ENCODE measurements at places on chromosomes 12 and 14. TPM values are rescaled to one million over a fixed set of nuclear protein-coding genes. Genes with fewer than 3 reads are reported as not detected.
A peak's percentile ranks its signal among the peaks of the same experiment; 100 is the strongest.

The TAS2R31 gene
- total RNA-seq: 3.5 TPM

The NELL2 gene
- 2.4 TPM for total RNA-seq

The ANAPC7 gene
- 50.3 TPM for total RNA-seq

The CTDSP2 gene
- total RNA-seq: 220 TPM

The PYGL gene
- total RNA-seq: 31.0 TPM

The CRIP2 gene
- 23.5 TPM for total RNA-seq

GRCh38 chr12:92520511-92520910, 182.3 kb upstream of the PLEKHG7 start:
- DNase-seq: no peak

GRCh38 chr12:118830296-118830695, 151.0 kb upstream of the SRRM4 start:
- no peak for DNase-seq

DNA sequence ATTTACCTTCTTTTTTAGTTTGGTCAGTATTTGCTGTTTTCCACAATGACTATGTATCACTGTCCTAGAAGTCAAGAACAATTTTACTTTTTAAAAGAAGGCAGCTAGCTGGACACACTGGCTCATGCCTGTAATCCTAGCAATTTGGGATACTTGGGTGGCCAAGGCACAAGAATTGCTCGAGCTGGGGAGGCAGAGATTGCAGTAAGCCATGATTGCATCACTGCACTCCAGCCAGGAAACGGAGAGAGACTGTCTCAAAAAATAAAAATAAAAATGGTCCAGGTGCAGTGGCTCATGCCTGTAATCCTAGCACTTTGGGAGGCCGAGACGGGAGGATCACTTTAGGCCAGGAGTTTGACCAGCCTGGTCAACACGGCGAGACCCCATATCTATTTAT, 28.3 kb downstream of the MDM1 start:
- no peak for DNase-seq

- DNase-seq: no peak
These were observed 80.3 kb upstream of the PWP1 start for GRCh38 chr12:107605293-107605692.

DNA sequence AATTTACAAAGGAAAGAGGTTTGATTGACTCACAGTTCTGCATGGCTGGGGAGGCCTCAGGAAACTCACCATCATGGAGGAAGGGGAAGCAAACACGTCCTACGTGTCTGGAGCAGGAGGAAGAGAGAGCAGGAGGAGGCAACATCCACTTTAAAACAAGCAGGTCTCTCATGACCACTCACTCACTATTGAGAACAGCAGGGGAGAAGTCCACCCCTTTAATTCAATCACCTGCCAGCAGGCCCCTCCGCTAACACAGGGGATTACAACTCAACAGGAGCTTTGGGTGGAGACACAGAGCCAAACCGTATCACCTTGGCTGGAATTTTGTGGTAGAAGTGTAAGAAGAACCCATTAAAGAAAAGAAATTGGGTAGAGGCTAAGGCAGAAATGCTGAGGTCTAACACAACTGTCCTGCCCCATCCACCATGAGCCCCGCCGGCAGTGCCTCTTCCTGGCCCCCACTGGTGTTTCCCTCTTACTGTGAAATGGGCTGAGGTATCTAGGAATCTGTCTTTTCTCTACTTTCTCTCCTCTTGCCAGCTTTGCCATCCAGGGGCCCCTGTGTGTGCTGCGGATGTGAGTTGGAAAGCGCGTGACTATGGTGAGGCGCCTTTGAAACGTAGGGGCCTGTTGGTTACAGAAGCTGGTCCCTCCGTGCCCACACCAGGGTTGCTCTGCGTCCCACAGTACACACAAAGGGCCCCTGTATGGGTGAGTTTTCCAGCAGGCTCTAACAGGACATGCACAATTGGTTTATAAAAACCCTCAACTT, 108.0 kb upstream of the TMEM132D start:
- DNase-seq: no peak

GRCh38 chr12:39343665-39344064, 99.3 kb downstream of the KIF21A start:
- DNase-seq: no peak

- DNase-seq: no peak
These were observed 1378.3 kb upstream of the SEL1L start for GRCh38 chr14:82911930-82912329.

GRCh38 chr14:57611555-57612075, 118.0 kb upstream of the CCDC198 start:
- DNase-seq: no peak

DNA sequence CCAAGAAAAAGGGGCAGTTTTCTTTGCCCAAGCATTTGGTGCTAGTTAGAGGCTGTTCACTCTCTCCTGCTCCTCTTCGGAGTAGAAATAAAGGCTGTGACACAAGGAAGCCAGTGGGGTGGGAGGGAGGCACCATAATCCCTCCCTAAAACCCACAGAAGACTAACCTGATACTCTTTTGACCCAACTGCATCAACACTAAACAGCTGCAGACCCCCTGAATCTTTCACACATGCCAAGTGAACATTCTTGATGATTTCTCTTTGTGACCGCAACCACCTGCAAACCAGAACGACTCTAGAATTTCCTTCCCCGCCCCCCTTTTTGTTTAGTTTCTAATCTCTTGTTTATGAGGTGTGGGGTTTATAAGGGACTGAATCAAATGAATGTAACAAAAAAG, 175.8 kb upstream of the BCL2L14 start:
- DNase-seq: no peak

- no peak for DNase-seq
These were observed 24.6 kb downstream of the ZNF26 start for GRCh38 chr12:133010657-133011297.

GRCh38 chr12:9147461-9147860, 31.7 kb upstream of the A2M start:
- DNase-seq: no peak

- DNase-seq: no peak
These were observed 83.7 kb downstream of the ARMH4 start for GRCh38 chr14:58068306-58068705.

DNA sequence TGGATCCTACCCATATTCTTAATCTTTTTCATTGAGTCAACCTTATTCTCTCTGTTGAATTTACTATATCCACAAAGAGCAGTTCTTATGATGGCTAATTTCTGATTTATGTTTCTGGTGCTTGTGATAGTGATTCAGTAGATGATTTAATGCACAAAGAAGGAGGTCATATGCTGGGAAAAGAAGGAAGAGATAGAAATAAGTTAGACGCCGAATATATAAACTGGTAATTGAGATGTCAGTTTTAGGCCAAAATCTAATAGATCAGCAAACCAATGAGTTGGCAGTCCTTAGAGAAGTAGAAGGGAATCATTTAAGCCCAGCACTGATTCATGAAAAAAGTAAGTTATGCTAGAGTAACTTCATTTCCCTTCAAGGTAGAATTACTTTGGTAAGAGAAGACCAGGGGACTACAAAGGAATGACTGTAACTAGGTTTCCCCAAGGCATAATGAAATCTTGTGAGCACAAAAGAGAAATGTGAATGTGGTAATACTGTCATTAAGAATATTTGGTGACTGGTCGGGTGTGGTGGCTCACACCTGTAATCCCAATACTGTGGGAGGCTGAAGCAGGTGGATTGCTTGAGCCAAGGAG, 132.4 kb downstream of the TGFB3 start:
- DNase-seq: no peak

DNA sequence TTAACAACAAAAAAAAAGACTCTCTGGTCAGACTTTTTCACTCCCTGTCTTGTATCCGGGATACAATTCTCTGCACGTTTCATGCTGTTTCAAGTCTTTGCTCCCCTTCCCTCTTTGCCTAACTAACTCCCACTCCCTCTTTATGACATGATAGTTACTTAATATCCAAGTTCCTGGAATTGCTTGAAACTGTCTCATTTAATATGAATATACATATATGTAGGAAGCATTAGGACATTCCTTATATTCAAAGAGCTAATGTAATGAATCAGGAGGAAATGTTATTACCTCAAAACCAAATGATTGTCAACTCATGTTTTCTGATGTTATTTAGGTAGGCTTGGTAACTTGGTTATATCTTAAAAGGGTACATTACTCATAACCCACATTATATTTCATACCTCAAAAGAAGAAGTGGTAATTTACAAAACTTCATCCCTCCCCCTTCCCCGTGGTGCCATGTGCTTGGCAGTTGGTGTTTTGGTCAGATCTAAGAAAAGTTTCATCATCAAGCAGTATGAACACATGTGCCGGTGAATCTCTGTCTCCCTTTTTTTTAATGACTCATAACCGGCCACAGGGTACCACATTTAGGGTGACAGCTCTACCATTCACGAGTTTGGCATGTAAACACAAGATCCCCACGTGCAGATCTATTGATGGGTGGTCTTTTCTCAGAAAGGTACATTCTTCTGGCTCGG, 56.5 kb downstream of the HCAR2 start:
- no peak for DNase-seq

GRCh38 chr12:40240779-40241178, 16.0 kb downstream of the LRRK2 start:
- no peak for DNase-seq

GRCh38 chr12:90268574-90268973, 559.9 kb upstream of the ATP2B1 start:
- DNase-seq: no peak

GRCh38 chr12:51419425-51420193, 5.0 kb upstream of the SLC4A8 start:
- no peak for DNase-seq

GRCh38 chr12:106855221-106855758, 80.8 kb downstream of the RIC8B start:
- DNase-seq: no peak

- no peak for DNase-seq
These were observed 44.0 kb downstream of the DLK1 start for GRCh38 chr14:100770605-100771120.

DNA sequence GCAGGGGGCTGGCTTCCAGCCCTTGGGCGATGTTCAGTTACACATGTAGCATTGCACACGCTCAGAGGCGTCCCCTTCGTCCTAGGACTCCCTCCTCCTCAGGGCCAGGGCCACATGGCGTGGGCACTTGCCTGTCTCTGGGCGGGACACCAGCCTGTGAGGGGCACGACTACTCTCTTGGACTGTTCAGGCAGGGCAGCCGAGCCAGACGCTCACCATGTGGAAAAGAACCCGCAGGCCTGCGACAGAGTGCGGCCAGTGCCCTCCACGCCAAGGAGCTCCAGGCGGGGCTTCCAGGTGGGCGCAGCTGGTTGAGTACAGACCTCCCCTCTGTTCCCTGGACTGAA, 20.9 kb downstream of the MTA1 start:
- DNase-seq: no peak

DNA sequence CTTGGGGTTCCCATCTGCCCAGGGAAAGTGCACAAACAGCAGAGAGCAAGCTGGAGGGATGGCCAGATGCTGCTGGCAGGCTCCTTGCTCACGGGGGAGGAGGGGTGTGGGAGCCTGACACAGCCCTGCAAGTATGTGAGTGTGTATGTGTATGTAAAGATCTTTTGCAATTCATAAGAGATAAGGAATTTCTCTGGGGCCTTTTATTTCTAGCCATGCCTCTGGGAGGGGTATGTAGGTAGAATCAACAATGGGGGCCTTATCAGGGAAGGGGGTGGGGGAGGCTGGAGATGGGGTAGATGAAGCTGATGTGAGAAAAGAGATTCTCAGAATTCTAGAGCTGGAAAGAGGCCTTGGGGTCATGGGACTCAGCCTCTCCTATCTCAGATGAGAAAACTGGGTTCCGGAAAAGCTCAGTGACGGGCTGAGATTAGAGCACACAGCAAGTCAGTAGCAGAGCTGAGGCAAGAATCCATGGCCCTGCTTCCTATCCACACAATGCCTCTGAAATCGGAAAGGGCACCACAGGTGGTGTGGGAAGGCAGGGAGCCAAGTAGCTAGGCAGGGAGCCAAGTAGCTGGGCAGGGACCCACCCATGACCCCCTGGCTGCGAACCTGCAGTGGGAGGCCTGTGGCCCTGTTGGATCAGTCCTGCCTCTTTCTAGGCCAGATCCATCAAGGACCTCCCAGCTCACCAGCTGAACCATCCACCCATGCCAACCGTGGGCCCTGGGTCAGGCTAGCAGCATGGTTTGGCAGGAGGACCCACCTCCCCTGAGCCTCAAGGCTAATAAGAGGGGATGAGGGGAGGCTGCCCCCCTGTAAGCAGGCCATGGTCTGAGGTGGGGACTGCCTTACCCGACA, 54.7 kb downstream of the PLEKHG3 start:
- no peak for DNase-seq

- DNase-seq: no peak
These were observed 24.6 kb downstream of the LIN7A start for GRCh38 chr12:80912901-80913770.

- DNase-seq: peak; percentile 37
These were observed 45.0 kb downstream of the SH2B3 start for GRCh38 chr12:111450676-111451075.

DNA sequence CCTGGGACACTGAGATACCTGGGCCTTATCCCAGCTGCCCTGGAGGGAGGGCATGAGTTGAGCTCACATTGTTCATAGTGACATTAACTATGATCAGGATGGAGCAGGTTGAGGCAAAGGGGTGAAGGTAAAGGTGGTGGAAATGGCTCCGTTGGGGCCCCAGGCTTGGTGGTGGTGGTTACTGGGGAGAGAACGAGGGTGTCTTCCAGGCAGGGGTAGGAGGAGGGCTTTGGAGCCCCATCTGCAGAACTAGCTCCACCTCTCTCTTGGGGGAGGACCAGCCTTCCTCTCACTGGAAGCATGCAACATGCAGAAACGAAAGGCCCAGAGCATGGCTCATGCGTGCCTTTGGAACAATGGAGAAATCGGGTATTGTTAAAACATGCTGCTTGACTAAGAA, 217.0 kb downstream of the SLC41A2 start:
- DNase-seq: no peak

All from mucosa of descending colon (tissue), 3 donors.